Left ventricle myocardium inferior (tissue), 1 donor: ENCODE measurements at places on chromosomes 7 and 10. TPM values are rescaled to one million over a fixed set of nuclear protein-coding genes. Genes with fewer than 3 reads are reported as not detected.

DNA sequence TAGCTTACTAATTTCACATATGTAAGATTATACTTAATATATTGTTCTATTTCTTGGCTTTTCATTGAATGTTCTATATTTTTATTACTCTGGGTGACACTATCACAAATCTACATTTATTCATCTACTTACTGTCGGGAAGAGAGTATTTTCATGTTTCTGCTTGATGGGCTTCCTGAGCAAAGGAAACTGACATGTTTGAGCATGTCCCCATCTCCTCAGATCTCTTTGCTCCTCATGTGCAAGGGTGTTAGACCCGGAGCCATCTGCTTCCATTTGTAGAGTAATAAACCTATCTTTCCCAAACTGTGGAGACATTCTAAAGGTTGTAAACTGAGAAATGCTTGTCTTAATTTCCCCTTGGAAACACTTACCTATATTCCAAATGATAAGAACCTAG is 103.5 kb downstream of the LSMEM1 start:
- no peak for DNase-seq

GRCh38 chr7:66837007-66837406 is 84.0 kb upstream of the TMEM248 start:
- DNase-seq: no peak

DNA sequence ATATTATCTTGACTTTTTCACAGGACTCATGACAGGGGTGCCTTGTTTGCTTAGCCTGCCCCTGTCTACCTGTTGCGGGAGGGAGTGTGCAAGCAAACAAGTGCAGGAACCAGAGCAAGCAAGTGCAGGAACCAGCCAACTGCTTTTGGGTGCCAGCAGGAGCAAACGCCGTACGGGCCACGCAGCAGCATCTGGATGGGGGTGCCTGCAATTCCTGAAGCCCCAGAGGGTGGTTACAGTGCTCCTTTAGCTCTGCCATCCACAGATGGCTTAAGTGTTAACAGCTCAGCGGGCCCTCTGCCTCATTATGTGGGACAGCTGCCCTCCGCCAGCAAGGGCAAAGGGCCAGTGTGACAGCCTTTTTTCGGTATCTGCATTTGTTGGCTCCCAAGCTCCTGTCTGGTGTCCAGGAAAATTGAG is 83.5 kb downstream of the MICU1 start:
- DNase-seq: no peak

GRCh38 chr10:63964406-63964805 is 443.2 kb downstream of the REEP3 start:
- DNase-seq: no peak

DNA sequence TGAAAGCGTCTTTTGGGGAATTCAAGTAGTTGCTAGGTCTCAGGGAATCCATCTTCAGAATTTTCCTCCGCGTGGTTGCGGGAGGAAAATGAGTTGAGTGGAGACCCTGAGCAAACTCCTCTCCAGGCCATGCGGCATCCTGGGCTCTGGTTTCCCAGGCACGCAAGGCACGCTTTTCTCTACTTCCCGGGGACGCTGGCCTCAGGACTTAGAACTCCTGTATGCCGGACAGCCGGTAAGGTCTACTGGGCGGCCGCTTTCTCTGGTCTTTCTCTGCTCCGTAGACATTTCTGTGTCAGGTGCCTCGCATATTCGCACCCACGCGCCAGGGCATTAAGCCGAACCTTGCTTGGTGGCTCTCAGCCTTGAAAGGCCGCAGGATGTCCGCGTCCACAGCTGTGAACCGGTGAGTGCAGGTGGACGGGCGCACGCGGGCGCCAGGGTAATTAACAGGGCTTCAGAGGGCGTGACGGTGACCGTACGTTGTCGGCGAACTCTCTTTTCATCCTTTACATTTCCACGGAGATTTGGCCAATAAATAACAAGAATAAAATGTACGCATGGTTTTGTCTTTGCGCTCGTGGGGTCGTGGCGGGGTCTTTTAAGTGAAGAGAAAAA is 992 bp upstream of the RBM20 start:
- peak; percentile 26 for DNase-seq

- no peak for DNase-seq
Measured at GRCh38 chr7:100965045-100965722, 4.2 kb upstream of the MUC12 start.

GRCh38 chr7:87342231-87342630 is 3.2 kb upstream of the CROT start:
- no peak for DNase-seq

The EPHA1 gene
- total RNA-seq: not detected

The AOAH gene
- 1.9 TPM for total RNA-seq

The TMEM130 gene
- total RNA-seq: not detected

The CNNM1 gene
- total RNA-seq: 0.19 TPM
